ENCODE measurements at places on chromosomes 1 and 21.

GRCh38 chr21:44644878-44645277 is 1.3 kb upstream of the KRTAP10-11 start:
- no peak for DNase-seq

DNA sequence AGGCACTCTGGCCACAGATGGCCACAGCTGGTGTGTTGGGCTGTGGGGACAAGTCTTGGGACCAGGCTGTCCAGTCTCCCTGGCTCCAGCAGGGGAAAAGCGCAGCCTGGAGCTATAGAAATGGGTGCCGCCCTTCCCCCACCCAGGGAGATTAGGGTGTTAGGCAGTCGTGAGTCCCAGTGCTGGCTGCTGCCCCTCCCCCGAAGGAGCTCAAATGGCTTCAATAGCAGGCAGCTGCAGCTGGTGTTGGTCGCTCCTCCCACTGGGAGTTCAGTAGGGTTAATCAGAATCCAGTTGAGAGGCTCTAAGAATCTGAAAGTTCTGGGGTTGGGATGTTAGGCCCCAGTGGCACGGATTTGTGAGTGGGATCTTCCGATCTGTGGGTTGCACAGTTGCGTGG is 595.6 kb upstream of the PKN2 start:
- DNase-seq, result no peak

DNA sequence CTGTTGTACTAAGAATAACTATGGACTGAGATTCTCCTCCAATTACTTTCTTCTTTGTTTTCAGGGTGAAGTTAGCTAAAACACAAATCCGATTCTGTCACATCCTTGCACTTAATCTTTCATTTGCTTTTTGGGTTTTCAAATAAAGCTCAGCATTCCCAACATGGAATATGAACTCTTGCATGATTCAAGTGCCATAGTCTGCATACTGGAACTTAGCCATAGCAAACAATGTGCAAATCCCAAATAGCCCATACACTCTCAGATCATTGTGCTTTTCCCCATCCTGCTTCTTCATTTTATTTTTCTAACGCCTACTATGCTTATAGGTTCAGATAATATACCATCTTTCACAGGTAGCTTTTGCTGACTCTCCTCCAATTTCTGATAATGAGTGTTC is 455.8 kb upstream of the PRMT6 start:
- no peak for DNase-seq

GRCh38 chr1:62196086-62196690 is 1.5 kb downstream of the L1TD1 start:
- no peak for DNase-seq

DNA sequence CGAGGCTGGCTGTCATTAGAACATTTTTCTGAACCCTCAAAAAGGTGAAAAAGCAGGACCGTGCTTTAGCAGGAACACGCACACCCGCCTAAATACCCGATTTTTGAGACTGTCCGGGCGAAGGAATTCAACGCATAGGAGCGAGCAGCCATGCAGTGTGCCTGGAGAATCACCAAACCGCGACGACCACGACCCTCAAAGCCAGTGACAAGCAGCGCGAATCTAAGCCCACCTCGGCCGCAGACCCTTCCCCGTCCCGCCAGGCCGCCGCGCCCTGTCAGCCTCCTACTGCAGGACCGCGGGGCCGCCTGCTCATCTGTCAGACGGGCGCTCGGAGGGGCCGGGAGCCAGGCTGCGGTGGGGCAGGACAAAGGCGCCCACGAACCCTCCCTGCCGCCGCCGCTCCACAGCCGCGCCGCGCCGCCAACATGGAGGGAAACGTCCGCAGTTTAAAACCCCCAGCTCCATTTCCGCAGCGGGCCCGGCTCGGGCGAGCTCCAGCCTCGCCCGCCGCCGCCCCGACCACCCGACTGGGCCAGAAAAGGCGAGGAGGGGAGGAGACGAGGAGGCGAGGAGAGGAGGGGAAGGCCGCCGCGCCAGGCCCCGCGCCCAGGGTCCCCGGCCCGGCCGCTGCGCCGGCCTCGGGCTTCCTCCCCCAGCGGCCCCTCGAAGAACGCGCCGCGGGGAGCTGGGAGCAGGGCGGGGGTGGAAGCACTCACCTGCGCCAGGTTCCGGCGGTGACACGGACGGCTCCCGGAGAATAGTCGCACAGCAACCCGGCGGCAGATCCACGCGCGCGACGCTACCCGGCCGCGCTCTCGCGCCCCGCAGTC is at the start of gene LBR:
LBR (minus strand) TSS at position 804 of the 833 bp plus-strand sequence. CDS start 3,963 bp downstream, outside the sequence.
- peak; percentile 29 for DNase-seq

GRCh38 chr1:197526736-197527371 is 248.4 kb downstream of the DENND1B start:
- DNase-seq, result peak; percentile 8

GRCh38 chr1:31447210-31447609 is 34.2 kb downstream of the SERINC2 start:
- DNase-seq, result no peak

DNA sequence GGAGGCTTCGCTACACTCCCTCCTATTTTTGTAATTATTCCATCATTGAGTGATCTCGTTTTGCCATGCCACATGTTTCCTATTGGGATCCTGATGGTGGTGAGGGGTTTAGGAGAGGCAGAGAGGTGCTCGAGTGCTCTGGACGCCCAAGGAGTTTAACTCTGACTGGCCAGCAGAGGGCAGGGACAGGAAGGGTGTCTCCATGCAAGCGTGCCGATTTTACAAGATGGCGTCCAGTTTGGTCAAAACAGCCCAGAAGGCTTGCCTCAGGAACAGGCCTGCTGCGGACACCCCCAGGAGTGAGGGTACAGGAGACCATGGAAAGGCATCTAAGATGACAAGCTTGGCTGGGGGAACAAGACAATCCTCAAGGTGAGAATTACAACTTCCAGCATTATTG is 33.8 kb upstream of the KCNE2 start:
- DNase-seq, result no peak

- DNase-seq, result peak; percentile 52
These were observed 19.0 kb upstream of the CASQ1 start for GRCh38 chr1:160171354-160171753.

GRCh38 chr1:202122639-202123335 is at the start of gene GPR37L1:
Gene GPR37L1 (plus strand): TSS chr1:202122917. CDS start chr1:202122964, 47 bp downstream.
- peak; percentile 32 for DNase-seq

- DNase-seq, result no peak
These were observed 23.8 kb downstream of the HSD11B1 start for GRCh38 chr1:209728466-209728865.

GRCh38 chr1:175848329-175848728 is 104.9 kb upstream of the TNR start:
- no peak for DNase-seq

DNA sequence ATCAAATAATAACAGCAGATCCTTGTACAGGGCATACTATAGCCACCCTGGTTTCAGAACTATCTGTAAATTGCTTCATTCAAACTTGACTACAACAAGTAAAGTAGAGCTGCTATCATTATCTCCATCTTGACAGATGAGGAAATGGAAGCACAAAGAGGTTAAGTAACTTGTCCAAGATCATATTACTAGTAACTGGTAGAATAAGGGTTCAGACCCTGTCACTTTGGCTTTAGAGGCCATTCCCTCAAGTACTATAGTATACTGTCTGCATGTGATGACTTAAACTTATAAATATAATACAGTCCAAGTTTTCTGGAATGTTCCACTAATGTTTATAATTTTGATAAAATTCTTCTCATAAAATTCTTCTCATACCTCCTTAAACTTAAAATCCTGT is 24.8 kb downstream of the PGM1 start:
- peak; percentile 21 for DNase-seq

DNA sequence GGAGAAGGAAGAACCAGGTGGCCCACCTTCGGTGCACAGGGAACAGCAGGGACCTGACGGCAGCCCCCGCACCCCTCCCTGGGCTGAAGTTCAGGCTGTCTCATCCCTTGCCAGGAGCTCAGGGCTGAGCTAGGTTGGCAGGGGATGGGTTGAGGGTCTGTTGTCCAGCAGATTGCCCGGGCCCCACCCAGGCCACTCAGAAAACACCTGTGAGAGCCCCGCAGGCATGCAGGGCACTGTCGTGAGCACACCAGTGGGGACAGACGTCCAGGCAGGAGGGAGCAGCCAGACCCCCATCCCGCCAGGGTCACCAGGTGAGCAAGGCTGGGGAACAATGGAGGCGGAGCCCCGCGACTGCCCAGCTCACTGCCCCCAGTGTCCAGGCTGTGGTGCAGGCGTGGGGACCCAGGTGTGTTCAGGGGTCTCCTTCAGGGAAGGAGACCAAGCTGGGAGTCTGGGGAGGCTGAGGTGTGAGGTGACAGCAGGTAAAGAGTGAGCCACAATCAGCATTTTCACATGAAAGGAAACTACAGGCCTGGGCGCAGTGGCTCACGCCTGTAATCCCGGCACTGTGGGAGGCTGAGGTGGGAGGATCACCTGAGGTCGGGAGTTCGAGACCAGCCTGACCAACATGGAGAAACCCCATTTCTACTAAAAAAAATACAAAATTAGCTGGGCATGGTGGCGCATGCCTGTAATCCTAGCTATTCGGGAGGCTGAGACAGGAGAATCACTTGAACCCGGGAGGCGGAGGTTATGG is 9.4 kb upstream of the SAMD11 start:
- no peak for DNase-seq

DNA sequence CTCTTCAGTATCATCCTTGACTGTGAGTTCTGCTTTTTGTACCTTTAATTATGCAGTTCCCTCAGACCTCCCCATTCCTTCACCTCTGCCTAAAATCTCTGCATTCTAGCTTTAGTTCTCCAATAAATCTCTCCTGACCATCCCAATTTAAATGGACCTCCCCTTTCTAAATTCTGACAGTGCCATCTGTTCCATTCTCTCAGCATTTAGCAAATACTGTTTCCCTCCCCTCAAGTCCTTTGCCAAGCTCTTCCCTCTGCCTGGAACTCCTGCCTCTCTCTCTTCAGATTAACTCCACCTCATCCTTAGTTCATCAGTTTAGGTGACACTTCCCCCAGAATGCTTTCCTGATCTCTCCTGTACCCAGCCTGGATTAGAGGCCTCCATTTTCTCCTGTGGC is 54.0 kb upstream of the JUN start:
- no peak for DNase-seq

- no peak for DNase-seq
These were observed 16.0 kb downstream of the ITPKB start for GRCh38 chr1:226722901-226723656.

- no peak for DNase-seq
These were observed 123.0 kb downstream of the TNR start for GRCh38 chr1:175620376-175620775.

DNA sequence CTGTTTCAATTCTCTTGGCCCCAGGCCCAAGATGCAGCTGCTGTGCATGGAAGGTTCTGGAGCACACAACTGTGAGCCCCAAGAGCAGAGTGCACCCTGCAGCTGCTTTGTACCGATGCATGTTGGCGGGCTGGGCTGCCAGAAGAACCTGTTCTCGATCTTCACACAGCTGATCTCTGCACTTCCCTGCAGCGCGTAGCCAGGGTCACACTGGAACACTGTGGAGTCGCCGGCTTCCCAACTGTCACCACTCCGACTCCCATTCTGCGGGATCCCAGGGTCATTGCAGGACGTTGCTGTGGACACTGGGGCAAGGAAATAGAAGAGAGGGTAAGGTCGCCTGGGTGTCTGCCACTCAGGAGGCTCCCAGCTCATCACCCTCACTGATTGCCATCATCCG is 185.4 kb downstream of the ZSCAN20 start:
- no peak for DNase-seq

- DNase-seq, result peak; percentile 57
These were observed 355.8 kb upstream of the PTBP2 start for GRCh38 chr1:96365596-96366390.

DNA sequence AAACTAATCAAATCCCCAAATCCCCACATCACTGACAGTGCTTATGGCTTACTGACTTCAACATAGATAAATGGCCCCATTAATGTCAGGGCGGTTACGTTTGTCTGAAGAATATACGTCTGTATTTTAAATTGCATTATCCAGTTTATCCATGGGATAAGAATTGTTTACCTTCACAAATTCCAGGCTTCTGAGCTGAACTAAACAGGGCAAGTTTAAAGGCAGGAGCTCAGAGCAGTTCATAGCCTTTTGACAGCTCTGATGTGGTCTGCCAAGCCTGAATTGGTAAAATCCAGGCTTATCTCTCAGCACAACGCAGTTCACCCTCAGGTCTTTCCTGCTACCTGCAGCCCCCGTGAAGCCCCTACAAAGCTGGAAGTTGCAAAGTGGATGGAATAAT is 79.5 kb upstream of the GREM2 start:
- no peak for DNase-seq

DNA sequence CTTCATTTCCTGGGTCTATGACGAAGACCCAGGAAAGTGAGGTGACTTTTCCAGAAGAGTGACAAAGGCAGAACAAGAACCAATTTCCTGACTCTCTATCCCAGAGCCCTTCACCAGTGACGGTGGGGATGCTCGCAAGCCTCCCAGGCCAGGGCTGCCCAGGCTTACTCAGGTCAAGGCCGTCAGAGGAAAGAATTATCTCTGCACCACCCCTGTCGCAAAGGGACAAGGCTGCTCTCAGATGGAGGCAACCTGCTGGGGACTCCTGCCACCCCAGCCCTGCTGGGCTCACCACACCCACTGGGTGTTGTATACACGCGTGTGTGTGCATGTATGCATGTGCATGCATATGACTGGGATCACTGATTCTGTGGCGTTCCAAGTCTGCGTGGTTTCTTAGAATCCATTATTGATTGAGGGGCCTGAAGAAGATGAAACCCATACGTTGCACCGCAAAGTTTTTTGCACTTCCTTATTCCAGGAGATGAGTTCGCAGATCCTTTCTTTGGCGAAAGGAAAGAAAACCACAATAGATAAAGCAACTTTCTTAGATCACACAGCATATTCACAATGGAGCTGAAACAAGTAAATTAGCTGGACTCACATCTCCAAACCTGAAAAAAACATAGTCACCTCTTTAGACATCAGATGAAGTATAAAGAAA is 255.8 kb downstream of the RHOU start:
- no peak for DNase-seq

- no peak for DNase-seq
These were observed 51.1 kb upstream of the KLHDC7A start for GRCh38 chr1:18429654-18430053.

DNA sequence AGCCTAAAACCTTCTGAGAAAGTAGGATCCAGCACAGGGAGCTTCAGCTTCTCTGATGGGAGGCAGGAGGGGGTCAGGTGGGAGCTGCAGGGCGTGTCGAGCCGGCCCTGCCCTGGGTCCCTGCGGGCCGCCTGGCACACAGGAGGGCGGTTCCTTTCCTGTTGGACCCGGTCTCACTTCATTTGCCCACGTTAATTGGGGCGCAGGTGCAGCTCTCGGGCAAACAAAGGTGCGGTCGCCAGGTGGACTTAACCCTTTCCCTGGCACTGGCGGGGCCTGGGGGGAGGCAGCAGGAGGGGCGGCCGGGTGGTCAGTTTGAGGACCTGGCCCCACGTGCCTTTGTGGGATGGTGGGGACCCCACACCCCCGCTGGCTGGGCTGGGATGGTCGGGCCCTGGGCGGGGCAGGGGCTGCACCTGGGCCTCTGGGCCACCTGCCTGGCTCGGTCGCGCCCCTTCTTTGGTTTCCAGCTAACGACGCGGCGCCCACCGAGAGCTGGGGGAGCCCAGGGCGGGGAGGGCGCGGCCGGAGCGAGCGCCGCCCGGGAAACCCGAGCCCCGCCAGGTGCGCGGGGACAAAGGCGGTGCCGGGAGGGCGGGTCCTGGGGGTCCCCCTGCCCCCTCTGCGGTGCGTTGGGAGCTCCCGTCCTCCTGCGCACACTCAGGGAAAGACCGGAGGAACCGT is 20.8 kb upstream of the C1orf159 start:
- DNase-seq, result no peak

Data from fibroblast of lung (primary cell).